Activated naive CD8-positive, alpha-beta T cell treated with anti-CD3 and anti-CD28 coated beads for 36 hours (primary cell): ENCODE measurements at places on chromosomes 6 and 20. TPM values are rescaled to one million over a fixed set of nuclear protein-coding genes. Genes with fewer than 3 reads are reported as not detected.

DNA sequence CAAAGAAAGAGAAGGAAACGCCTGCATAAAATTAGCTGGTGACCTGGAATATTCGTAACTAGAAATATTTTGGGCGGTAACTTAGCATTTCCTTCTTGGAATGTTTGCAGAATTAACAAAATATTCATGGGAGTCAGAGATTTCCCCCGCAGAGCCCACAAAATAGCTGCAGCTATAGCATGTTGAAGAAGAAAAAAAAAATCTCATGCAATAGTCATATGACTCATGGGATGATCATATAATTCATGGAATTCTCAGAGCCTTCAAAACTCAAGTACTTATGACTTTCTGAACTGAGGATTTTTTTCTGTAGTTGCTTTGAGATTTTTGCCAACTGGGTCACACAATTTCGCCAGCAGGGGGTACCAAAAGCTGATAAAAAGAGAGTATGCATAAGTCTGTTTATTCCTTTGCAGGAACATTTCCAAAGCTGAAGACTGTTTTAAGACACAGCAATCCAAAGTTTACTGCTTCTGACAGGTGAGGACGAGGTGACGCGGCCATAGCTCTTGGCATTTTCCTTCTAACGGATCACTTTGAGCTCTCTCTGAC lies 586.0 kb upstream of the CHD6 start:
- no peak for DNase-seq
- no peaks in the 10 kb centered on the region for H3K4me1 ChIP-seq
- no peak overlapping the region for H3K27ac ChIP-seq
- peaks cover 6% of the 10 kb centered on the region for H3K27me3 ChIP-seq
- no peaks in the 10 kb centered on the region for H3K36me3 ChIP-seq

Gene PSORS1C1
- not detected for total RNA-seq

GRCh38 chr6:151063352-151063751 lies 176.4 kb upstream of the AKAP12 start:
- peaks cover 47% of the 10 kb centered on the region for H3K36me3 ChIP-seq
- H3K4me3 ChIP-seq: no peak overlapping the region
- H3K27me3 ChIP-seq: no peaks in the 10 kb centered on the region
- H3K4me1 ChIP-seq: no peaks in the 10 kb centered on the region

GRCh38 chr6:39294899-39295298 lies 19.3 kb downstream of the KCNK17 start:
- no peaks in the 10 kb centered on the region for H3K4me1 ChIP-seq
- H3K36me3 ChIP-seq: no peaks in the 10 kb centered on the region
- no peak for DNase-seq
- H3K4me3 ChIP-seq: no peak overlapping the region

- no peak for DNase-seq
- no peak overlapping the region for H3K4me3 ChIP-seq
- H3K27me3 ChIP-seq: peaks cover 4% of the 10 kb centered on the region
- H3K27ac ChIP-seq: no peak overlapping the region
- H3K4me1 ChIP-seq: no peaks in the 10 kb centered on the region
- no peaks in the 10 kb centered on the region for H3K36me3 ChIP-seq
Measured at GRCh38 chr6:47292944-47293343, 16.8 kb downstream of the TNFRSF21 start.

Gene HLA-DQB1
- 13.9 TPM for total RNA-seq

- no peaks in the 10 kb centered on the region for H3K4me1 ChIP-seq
- H3K36me3 ChIP-seq: no peaks in the 10 kb centered on the region
- no peak overlapping the region for H3K27ac ChIP-seq
- no peaks in the 10 kb centered on the region for H3K27me3 ChIP-seq
Measured at GRCh38 chr6:154969796-154970195, 25.3 kb upstream of the TIAM2 start.

DNA sequence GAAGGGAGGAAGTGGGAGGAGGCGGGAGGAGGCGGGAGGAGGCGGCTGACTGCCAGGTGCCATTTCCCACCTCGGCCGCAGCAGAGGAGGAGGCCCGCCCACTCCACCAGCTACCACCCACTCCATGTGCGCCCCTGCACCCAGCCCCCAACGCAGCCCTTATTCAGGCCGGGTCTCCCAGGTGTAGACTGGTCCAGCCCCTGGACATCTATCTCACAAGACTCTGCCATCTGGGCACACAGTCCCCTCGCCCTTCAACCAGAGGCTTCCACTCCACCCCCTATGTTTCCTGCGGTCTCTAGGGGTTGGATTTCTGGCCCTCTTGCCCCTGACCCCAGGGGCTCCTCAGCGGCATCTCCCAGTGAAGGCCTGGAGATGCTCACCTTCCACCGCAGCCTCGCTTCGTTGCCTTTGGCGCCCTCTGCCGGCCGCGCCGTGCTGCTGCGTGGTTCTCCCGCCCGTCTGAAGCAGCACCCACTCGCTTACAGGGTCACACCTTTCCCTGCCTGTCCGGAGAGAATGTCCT lies 32.6 kb upstream of the FAM83D start:
- peak overlapping the region; percentile 67 for H3K27ac ChIP-seq
- DNase-seq: peak; percentile 78
- H3K4me1 ChIP-seq: peaks cover 30% of the 10 kb centered on the region
- H3K36me3 ChIP-seq: peaks cover 25% of the 10 kb centered on the region
- no peaks in the 10 kb centered on the region for H3K27me3 ChIP-seq

- H3K4me1 ChIP-seq: no peaks in the 10 kb centered on the region
- DNase-seq: no peak
- peaks cover 2% of the 10 kb centered on the region for H3K36me3 ChIP-seq
Measured at GRCh38 chr6:138726066-138726756, 47.4 kb upstream of the CCDC28A start.

GRCh38 chr6:133741375-133741861 lies 147.5 kb upstream of the TCF21 start:
- no peak for DNase-seq
- H3K4me1 ChIP-seq: no peaks in the 10 kb centered on the region
- H3K27ac ChIP-seq: no peak overlapping the region
- H3K4me3 ChIP-seq: no peak overlapping the region
- no peaks in the 10 kb centered on the region for H3K36me3 ChIP-seq

GRCh38 chr20:47861116-47861515 lies 75.8 kb upstream of the SULF2 start:
- DNase-seq: no peak
- H3K27ac ChIP-seq: no peak overlapping the region
- H3K4me1 ChIP-seq: no peaks in the 10 kb centered on the region
- no peaks in the 10 kb centered on the region for H3K36me3 ChIP-seq
- H3K27me3 ChIP-seq: peaks cover 3% of the 10 kb centered on the region
- H3K4me3 ChIP-seq: no peak overlapping the region

DNA sequence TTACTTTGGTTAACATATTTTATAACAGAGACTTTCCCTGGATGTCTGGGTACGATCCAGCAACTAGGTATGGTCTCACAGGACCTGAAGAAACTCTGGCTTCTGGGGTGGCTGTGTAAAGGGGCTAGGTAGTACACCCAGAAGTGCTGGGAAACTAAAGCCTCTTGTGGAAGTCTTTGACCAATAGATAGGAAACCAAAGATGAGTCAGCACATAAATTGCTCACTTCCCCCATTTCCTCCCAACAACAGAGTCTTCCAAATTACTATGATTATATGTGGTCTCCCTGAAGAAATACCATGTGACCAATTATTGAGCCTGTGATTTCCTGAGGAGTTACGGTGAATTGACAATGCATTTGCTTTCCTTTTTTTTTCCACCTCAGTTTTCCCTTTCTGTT lies 26.8 kb upstream of the TBX18 start:
- no peak overlapping the region for H3K27ac ChIP-seq
- DNase-seq: no peak
- no peaks in the 10 kb centered on the region for H3K36me3 ChIP-seq
- no peaks in the 10 kb centered on the region for H3K4me1 ChIP-seq
- no peaks in the 10 kb centered on the region for H3K27me3 ChIP-seq
- no peak overlapping the region for H3K4me3 ChIP-seq

- H3K4me1 ChIP-seq: peaks cover 2% of the 10 kb centered on the region
- no peak overlapping the region for H3K4me3 ChIP-seq
- no peaks in the 10 kb centered on the region for H3K36me3 ChIP-seq
- H3K27ac ChIP-seq: no peak overlapping the region
- H3K27me3 ChIP-seq: peaks cover 22% of the 10 kb centered on the region
Measured at GRCh38 chr6:1464781-1465370, 75.5 kb downstream of the FOXF2 start.

GRCh38 chr20:20525214-20525613 lies 157.3 kb downstream of the INSM1 start:
- H3K27me3 ChIP-seq: no peaks in the 10 kb centered on the region

DNA sequence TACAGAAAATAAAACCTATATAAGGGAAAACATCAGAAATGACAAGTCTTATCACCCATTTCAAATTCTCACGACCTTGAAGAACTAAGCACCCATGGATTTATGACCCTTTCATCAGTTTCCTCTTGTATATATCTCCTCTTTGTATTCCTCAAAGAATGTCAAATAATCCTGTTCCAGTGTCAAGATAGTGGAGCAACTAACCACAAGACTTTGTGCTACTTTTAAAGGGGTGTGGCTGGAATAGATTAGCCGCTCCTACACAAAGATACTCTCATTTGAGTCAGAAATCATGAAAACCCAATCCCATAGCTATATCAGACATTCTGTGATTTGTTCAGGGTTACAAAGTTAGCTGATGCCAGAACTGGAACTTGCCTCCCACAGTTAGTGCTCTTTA lies 6.6 kb downstream of the REPS1 start:
- H3K4me3 ChIP-seq: no peak overlapping the region
- peaks cover 4% of the 10 kb centered on the region for H3K36me3 ChIP-seq
- H3K27ac ChIP-seq: no peak overlapping the region
- no peaks in the 10 kb centered on the region for H3K27me3 ChIP-seq
- peaks cover 39% of the 10 kb centered on the region for H3K4me1 ChIP-seq

DNA sequence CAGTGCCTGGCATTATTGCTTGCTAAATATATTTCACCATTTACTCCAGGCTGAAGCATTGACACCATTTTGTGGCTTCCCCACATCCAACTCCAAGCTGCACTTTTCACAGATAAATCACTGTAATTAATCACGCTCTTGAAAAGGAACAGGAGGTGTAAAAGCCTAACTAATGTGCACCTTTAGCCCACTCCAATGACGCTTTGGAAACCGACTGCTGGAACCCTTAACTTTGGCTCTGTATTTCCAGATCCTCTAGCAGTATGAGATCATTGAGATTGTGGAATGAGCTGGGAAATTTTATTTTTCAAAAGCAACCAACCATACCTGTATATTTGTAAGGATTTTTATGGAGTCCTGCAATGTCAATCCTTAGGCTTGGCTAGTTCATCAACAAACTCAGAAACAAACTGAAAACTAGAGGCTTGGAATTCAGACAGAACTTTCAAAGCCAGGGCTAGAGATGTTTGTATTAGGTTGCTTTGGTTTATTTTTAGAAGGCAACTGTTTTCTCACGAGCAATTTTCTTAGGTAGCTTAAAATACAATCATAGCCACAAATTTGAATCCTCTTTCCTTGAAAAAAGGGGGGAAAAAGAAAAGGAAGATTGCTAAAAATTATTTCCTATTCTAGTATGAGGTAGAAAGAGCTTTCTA lies 52.8 kb upstream of the UTRN start:
- no peak overlapping the region for H3K27ac ChIP-seq
- H3K4me1 ChIP-seq: no peaks in the 10 kb centered on the region
- H3K27me3 ChIP-seq: no peaks in the 10 kb centered on the region
- DNase-seq: no peak

GRCh38 chr20:48247961-48248360 lies 462.7 kb upstream of the SULF2 start:
- H3K4me3 ChIP-seq: no peak overlapping the region
- no peaks in the 10 kb centered on the region for H3K36me3 ChIP-seq
- peaks cover 8% of the 10 kb centered on the region for H3K27me3 ChIP-seq
- no peaks in the 10 kb centered on the region for H3K4me1 ChIP-seq

Gene RNF182
- not detected for total RNA-seq

DNA sequence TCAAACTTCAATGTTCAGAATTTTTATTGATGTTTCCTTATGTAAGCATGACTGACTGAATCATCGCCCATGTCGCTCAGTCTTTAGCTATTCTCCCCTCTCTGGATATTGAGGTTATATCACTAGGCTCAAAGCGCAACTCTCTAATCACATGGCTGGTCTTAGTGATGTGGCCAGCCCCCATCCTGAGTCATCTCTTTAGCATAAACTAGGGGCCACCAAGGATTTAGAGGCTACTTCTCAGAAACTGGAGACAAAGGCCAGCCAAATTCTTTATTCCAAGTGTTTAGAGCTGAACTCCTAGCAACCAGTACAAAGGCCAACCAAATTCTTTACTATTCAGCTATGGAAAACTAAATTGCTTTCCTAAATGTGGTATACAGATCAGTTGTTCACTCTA lies 61.4 kb downstream of the FAM135A start:
- no peak overlapping the region for H3K27ac ChIP-seq
- H3K27me3 ChIP-seq: no peaks in the 10 kb centered on the region
- no peak for DNase-seq
- no peak overlapping the region for H3K4me3 ChIP-seq
- peaks cover 26% of the 10 kb centered on the region for H3K36me3 ChIP-seq

Gene LAMA2
- total RNA-seq: 2.0 TPM

GRCh38 chr6:82095091-82095490 lies 152.5 kb downstream of the IBTK start:
- H3K4me3 ChIP-seq: no peak overlapping the region
- no peaks in the 10 kb centered on the region for H3K36me3 ChIP-seq
- no peak overlapping the region for H3K27ac ChIP-seq

- H3K27ac ChIP-seq: no peak overlapping the region
- H3K36me3 ChIP-seq: no peaks in the 10 kb centered on the region
- H3K4me1 ChIP-seq: no peaks in the 10 kb centered on the region
- no peak overlapping the region for H3K4me3 ChIP-seq
- DNase-seq: no peak
Measured at GRCh38 chr20:36792422-36792821, 18.9 kb upstream of the DSN1 start.

Gene SIM1
- not detected for total RNA-seq

Gene GSTA4
- total RNA-seq: 8.5 TPM

GRCh38 chr6:169917153-169917552 lies 165.7 kb downstream of the ERMARD start:
- H3K36me3 ChIP-seq: no peaks in the 10 kb centered on the region
- H3K4me1 ChIP-seq: peaks cover 2% of the 10 kb centered on the region
- H3K27me3 ChIP-seq: no peaks in the 10 kb centered on the region
- no peak for DNase-seq
- no peak overlapping the region for H3K4me3 ChIP-seq
- no peak overlapping the region for H3K27ac ChIP-seq

Gene PRSS35
- not detected for total RNA-seq

- peak; percentile 61 for DNase-seq
- peaks cover 15% of the 10 kb centered on the region for H3K4me1 ChIP-seq
- no peak overlapping the region for H3K4me3 ChIP-seq
Measured at GRCh38 chr20:46111028-46111835, 6.9 kb upstream of the CD40 start.

DNA sequence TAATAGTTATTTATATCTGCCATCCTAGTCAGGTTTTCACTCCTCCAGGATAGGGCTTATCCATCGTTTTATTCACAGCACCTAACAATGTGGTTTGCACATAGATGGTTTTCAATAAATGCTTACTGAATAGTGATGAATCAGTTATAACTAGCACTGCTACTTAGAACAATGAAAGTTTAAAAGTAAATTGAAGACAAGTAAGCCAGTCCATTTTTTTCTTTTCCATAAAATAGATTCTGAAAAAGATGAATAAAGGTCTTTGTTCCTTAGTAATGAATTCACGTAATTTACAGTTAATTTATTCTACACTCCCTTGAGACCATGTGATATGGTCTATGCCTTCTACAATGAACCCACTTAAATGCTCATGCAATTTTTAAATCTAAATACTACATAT lies 212.5 kb downstream of the RNGTT start:
- H3K27ac ChIP-seq: no peak overlapping the region
- no peak overlapping the region for H3K4me3 ChIP-seq
- peaks cover 22% of the 10 kb centered on the region for H3K36me3 ChIP-seq
- no peaks in the 10 kb centered on the region for H3K27me3 ChIP-seq
- DNase-seq: no peak
